T-cell (primary cell): ENCODE measurements at places on chromosomes 3 and 15.

GRCh38 chr3:28050885-28051284, 190.5 kb upstream of the CMC1 start:
- no peak for DNase-seq

DNA sequence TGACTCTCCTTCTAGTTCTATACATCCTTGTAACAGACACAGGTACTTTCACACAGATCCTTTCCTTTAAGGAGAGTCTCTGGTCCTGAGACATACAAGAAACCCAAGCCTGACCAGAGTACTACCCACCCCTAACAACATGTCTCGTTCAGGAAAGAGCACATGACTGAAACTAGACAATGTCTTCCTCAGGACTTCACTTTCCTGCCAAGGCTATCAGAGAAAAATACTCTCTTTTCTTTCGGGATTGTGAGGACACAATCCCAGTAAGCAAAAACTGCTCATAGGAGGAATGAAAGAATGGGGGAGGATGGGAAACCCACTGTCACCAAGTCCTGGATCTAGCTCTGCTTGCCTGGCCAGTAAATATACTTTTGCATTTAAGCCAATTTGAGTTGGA, 11.5 kb upstream of the ANKRD28 start:
- no peak for DNase-seq

GRCh38 chr3:170049146-170050000, 11.6 kb downstream of the GPR160 start:
- DNase-seq = no peak

- no peak for DNase-seq
These were observed 77.4 kb downstream of the CD47 start for GRCh38 chr3:108013141-108014055.

GRCh38 chr3:126107203-126107939, 23.4 kb upstream of the SLC41A3 start:
- DNase-seq = no peak

DNA sequence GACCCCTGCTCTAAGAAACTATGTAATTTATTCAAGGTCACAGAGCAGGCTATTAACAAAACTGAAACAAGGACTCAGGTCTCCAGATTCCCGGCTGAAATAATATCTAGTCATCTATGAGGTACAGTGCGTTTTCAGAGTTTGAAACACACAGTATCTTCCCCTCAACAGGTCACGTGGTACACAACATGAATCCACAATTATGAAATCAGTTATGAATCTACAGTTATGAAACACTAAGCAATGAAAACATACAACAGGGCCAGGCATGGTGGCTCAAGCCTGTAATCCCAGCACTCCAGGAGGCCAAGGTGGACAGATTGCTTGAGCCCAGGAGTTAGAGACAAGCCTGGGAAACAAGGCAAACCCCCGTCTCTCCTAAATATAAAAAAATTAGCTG, 72.7 kb downstream of the FSIP1 start:
- DNase-seq = no peak

- no peak for DNase-seq
These were observed 39.0 kb downstream of the SPESP1 start for GRCh38 chr15:68969298-68969697.

DNA sequence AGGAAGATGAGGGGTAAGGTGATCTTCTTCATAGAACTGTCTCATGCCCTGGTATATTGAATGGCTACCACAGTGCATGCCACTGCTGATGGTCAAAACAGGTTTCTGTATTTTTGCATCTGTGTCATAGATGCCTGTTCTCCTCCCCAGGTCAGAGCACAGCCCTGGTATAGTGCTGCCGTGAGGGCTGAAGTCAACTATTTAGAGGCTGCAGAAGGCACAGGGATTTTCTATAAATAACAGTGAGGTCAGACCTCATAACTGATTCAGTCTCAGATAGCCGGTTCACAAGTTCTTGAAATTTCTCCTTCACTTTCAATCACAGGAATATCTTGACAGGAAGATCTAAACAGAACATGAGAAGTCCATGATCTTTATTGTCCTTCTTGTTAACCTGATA, 99.2 kb upstream of the NUDT16 start:
- DNase-seq = no peak

- DNase-seq = no peak
These were observed 775.6 kb downstream of the ROBO2 start for GRCh38 chr3:77815467-77815866.

GRCh38 chr3:194604837-194605236, 28.4 kb downstream of the TMEM44 start:
- DNase-seq = no peak

- no peak for DNase-seq
These were observed 127.6 kb upstream of the UBE2E2 start for GRCh38 chr3:23075496-23075895.

DNA sequence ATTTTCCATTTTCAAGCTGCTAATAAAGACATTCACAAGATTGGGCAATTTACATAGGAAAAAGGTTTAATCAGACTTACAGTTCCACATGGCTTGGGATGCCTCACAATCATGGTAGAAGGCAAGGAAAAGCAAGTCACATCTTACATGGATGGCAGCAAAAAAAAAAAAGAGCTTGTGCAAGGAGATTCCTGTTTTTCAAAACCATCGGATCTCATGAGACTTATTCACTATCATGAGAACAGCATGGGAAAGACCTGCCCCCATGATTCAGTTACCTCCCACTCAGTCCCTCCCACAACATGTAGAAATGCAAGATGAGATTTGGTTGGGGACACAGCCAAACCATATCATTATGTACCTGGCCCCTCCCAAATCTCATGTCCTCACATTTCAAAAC, 202.0 kb downstream of the FNDC3B start:
- no peak for DNase-seq

GRCh38 chr15:45143946-45144345, 14.2 kb downstream of the DUOX1 start:
- no peak for DNase-seq

GRCh38 chr3:52153389-52154096, 680 bp downstream of the POC1A start:
- DNase-seq = no peak

GRCh38 chr3:186308549-186308948, 53.5 kb downstream of the DGKG start:
- no peak for DNase-seq

DNA sequence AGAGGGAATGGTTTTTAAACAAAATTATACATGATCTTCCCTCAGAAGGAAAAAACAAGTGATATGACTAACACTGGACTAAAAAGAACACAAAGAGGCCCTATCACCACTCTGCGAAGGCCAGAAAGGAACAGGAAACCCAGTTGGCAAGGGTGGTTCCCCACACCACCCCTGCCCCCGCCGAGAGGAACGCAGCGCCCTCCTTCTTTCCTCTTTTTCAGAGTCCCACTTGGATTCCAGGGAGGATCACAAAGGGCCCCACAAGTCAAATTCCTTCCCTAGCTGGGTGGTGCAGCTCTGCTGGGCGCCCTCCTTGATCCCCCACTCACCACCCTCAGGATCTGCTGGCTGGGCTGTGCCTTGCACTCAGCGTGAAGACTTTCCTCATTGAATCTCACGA, 29.8 kb downstream of the PLA1A start:
- no peak for DNase-seq

DNA sequence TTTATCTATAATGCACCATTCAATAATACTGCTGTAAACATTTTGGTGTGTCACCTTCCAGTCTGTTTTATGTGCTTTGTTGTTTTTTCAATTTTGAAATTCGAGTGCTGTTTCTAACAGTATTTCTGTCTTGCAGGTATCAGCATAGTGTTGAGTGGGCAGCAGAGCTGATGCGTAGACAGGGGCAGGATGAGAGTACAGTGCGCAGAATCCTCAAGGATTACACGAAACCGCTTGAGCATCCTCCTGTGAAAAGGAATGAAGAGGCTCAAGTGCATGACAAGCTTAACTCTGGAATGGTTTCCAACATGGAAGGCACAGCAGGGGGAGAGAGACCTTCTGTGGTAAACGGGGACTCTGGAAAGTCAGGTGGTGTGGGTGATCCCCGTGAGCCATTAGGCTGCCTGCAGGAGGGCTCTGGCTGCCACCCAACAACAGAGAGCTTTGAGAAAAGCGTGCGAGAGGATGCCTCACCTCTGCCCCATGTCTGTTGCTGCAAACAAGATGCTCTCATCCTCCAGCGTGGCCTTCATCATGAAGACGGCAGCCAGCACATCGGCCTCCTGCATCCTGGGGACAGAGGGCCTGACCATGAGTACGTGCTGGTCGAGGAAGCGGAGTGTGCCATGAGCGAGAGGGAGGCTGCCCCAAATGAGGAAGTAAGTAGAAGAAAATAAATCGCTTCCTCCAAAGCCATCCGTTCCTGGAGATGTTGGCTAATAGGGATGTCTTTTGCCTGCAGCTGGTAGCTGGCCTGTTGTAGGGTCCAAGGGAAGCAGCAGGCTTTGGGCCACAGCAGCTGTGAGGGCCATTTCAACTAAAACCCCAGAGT, 19.1 kb downstream of the TSEN2 start:
- no peak for DNase-seq

- no peak for DNase-seq
These were observed 250.8 kb downstream of the TBC1D5 start for GRCh38 chr3:17491601-17492000.

- DNase-seq = no peak
These were observed 18.7 kb downstream of the TRPM1 start for GRCh38 chr15:31082771-31083369.

GRCh38 chr3:88535563-88535962, 385.8 kb downstream of the C3orf38 start:
- DNase-seq = no peak

GRCh38 chr3:123084192-123084591, 17.4 kb downstream of the PDIA5 start:
- no peak for DNase-seq

DNA sequence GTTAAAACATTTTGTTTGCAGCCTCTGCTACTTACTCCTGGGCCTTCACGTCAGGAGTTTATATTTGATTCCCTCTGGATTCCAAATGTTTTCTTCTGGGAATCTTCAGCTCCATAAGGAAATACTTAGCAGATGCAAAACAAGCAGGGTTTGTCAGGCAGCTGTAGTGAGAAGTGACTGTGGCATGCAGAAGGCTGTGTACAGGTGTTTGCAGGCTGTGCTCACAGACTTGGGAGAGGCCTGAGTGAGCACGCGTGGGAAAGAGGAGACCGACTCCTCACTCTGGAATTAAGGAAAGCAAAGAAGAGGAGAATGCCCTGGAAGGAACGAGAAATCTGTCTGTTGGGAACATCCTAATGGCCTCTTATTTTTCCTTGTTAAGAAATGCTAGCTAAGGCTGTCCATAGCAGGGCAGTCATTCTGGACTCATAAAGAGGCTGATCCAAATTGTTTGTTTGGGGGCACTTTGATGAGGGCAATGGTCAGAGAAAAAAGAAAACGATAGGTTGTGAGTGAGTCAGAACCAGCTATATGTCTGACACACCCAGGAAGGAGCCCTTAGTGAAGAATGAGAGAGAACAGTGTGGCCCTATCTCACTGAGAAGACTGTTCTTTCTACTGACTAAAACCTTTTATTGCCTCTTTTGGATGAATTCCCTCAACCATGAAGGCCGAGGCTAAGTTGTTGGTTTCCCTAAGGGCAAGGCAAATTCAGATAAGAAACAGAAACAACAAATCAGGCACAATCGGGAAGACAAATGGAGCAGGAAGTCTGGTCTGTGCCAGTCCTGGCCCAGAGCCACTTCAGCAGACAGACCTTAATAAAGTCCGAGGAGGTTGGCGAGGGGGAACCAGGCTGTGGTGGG, 82.6 kb downstream of the TGFBR2 start:
- DNase-seq = no peak

- no peak for DNase-seq
These were observed 17.5 kb downstream of the PIK3R4 start for GRCh38 chr3:130729154-130729553.

- no peak for DNase-seq
These were observed 7.6 kb upstream of the NIPA1 start for GRCh38 chr15:22778796-22779195.

DNA sequence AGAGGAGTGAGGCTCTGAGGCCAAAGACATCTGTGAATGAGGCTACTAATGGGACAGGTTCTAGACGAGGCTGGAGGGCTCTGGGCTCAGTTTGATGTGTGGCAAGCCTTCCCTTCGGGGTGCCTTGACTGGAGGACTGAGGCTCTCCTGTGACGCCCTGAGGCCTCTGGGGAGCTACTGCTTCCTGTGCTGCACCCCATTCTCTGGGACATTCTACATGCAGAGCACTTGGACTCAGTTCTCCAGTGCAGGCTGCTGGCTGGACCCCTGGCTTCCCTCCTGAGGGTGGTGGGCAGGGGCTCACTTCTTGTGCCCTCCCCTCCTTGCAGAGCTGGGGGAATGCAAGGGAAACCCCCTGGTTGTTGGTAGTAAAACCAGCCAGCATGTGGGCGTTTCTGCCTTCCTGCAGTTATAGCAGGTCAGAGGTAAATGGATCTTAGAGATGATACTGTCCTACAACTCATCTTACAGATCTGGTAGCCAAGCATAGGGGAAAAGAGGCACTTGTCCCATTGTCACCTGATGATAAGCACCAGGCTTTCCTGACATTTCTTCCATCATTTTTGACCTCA, 133.3 kb downstream of the CHDH start:
- DNase-seq = no peak

GRCh38 chr3:158085931-158086330, 20.3 kb downstream of the SHOX2 start:
- DNase-seq = no peak

DNA sequence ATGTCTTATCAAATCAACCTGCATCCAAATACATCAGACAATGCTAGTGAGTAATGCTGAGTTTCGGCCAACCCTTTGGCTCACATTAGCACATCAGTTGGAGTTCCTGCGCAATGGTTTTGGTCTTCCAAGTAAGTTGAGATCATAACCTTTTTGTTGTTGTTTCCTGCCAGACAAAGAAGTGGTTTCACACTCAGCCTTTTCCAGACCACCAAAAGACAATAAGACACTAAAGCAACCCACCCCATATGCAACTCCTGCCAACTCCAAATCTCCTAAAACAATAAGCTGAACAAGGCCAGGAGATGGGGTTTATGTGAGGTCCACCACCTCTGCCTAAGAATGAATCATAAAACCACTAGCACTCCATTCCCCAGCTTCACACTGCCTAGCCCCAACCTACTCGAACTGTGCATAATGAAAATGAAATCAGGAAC, 177.0 kb downstream of the ERC2 start:
- no peak for DNase-seq

GRCh38 chr3:140584549-140584948, 93.3 kb upstream of the TRIM42 start:
- DNase-seq = no peak

DNA sequence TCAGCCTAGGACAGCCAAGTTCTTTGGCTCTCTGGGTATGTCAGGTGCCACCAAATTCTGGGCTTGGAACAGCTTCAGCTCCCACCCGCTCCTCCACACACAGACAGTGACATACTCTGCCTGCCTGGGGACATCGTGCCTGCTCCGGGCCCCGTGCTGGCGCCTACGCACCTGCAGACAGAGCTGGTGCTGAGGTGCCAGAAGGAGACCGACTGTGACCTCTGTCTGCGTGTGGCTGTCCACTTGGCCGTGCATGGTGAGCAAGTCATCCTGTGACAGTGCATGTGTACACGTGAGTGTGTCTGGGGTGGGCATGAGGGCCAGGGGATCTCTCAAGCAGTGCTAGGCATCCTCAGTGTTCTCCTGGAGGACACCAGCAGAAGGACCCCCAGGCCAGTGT, 922 bp downstream of the IL17RC start:
- DNase-seq = no peak
